Stimulated activated naive CD4-positive, alpha-beta T cell treated with Interleukin-2 at 50 U/mL for 16 hours (primary cell): ENCODE measurements at places on chromosomes 1 and 21.

DNA sequence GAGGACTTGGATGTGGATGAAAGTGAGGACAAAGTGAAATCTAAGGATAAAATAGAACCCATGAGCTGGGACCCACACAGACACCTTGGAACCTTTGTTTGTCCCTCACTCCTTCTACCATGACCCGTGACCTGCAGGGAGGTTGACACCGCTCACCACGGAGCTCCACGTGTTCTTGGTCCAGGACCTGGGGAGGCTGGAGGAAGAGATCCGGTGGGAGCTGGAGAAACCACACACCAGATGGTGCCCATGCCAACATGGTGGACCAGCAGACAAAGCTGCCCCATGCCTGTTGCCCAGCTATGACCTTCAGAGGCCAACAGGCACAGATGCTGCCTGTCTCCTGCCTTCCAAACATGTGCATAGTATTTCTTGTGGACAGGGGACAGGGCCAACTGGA lies 721.9 kb downstream of the PTPRU start:
- no peak for DNase-seq

DNA sequence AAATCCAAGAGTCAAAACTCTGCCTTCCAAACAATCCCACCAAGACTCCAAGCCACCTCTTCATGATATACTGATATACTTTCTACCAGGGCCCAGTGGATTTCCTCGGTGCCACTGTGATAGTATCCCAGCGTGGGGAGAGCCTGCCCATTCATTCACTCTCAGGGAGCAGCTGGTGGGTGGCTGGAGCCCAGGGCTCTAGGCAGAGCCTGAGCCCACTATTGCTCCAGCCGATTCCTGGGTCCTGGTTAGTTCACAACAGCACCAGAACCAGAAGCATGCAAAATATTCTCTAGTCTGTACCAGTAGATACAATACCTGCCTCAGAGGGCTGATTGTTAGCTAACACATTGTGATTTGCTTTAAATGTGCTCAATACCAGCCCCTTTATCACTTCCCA lies 831 bp downstream of the CSRP1 start:
- no peak for DNase-seq

DNA sequence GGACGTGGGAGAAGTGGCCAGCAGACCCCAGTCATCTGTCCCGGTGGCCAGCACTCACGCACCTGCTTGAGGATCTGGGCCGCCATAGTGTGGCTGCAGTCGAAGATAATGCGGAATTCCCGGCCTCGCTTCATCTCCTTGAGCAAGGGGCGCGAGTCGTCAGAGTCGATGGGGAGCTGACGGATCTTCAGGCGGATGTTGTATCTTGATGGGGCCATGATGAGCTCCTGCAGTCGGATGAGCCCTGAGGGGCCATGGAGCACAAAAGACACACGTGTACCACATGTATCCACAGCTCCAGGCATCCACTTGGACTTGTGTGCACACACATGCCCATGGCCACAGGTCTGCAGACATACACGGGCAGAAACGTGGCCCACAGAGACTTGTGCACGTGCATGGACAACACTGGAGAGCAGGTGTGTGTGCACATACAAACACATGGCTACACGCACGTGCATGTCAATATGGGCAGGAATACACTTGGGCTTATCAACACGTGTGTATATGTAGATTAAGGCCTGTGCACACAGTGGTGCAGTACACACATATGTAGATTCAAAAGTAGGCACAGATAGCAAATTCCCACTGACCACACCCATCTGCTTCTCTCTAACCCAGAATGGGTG lies 162.1 kb downstream of the GRIK3 start:
- no peak for DNase-seq

DNA sequence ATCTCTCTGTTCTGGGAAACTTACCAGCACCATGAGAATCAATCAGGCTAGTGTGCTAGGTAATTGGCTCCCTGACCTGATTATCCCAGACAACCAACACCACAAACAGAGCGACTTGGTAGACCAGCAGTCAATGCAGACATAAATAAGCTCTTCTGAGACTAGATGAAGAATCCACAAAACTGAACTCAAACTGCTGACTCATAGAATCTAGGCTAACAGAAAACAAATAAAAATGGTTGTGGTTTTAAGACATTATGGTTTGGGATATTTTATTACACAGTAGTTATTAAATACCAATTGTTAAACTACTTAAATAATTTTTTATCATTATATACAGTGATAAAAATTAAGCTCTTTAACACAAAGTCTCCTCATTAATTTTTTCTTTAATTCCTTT lies 535.7 kb downstream of the COL11A1 start:
- no peak for DNase-seq

- peak; percentile 54 for DNase-seq
These were observed 54.3 kb upstream of the HNRNPU start for GRCh38 chr1:244918421-244919319.

DNA sequence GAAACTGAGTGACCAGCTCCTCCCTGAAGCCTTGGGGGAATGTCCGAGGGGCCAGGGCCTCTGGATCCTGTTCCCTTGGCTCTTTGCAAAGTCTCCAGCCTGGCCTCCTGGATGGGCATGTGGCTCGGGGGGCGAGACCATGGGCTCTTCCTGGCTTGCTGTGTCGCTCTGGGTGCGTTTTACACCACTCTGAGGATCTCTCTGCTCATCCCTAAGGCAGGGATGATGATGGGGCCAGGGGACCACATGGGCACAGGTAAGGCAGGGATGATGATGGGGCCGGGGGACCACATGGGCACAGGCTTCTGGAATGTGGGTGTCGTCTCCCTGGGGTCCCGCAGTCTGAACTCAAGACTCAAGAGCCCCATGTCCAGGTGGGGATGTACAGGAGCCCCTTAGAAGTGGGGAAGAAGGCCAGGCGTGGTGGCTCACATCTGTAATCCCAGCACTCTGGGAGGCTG lies 17.7 kb downstream of the TP73 start:
- no peak for DNase-seq

DNA sequence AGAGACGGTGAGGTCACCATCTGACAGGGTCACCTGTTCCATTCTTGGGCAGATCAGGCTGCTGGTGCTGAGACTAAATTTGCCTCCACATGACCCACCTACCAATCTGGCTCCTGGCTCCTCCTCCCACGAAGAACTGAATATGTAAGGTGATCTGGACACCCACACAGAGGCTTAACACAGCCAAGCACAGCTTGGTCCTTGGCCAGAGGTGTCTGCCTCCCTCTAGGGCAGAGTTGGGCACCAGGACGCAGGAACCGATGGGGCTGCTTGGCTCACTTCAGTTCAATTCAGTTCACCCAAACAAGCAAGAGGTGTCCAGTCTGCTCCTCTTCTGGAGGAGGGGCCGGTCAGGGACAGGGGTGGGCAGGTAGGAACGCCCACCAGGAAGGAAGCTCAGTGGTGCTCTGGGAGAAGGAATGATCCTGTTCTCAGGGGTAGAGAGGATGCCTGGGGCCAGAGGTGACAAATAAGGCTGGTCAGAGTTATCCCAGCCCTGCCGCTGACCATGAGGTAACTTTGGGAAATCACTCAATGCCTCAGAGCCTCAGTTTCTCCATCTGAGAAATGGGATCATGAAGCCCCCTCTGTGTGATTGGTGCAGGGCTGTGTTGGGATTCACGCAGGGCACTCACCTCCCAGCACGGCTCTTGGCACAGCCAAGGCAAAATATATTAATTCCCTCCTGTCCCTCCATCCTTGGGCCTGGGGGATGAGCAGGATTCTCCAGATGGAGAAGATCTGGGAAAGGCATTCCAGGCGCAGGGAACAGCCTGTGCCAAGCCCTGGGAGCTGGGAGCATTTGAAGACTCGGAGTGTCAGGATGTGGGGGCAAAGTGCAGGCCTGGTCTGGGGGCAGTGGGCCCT lies 284.5 kb downstream of the PTPRU start:
- DNase-seq = no peak

DNA sequence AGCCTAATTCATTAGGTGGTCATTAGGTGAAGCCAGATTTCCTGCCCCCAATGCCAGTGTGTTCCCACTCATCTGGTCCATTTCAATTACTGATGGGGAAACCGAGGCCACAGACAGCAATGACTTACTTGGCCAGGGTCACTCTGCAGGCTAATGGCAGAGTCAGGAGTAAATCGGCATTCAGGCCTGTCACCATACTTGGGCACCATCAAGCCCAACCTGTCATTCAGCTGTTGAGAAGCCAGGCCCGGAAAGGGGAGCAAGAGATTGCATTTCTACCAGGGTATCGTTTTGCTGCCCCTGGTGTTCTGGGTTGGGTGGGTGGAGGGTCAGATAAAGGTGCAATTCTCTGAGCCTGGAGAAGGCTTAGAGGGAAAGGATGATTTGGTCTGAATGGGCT lies 8.0 kb upstream of the TMEM61 start:
- no peak for DNase-seq

DNA sequence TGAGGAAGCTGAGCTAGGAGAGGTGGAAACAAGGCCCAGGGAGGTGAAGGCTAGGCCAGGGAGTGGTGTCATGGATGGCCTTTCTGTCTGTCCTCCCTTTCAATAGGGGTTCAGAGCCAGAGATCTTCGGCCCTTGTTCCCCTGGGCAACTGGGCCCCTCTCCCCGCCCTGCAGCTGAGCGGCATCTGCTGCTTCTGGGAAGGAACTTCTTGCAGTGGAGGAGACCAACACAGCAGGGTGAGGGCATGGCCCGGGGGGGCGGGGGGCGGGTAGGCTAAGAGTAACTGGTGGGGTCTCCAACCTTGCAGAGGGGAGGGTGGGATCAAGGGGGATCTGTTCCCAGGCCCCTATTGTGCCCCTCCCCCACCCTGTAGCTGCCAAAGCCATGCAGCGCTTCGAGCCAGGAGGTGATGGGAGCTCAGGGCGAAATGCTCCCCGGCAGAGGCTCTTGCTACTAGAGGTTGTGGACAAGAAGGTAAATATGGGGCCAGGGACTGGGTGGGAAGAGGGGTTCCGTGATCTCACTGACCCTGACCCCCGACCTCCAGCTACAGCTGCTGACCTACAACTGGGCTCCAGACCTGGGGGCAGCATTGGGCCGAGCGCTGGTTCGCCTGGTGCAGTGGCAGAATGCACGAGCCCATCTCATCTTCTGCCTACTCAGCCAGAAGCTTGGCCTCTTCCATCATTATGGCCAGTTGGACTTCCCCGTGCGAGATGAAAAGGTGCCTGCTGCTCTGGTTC lies 11.7 kb downstream of the HYI start:
- no peak for DNase-seq

GRCh38 chr1:226631229-226632000 lies 82.9 kb downstream of the STUM start:
- no peak for DNase-seq

DNA sequence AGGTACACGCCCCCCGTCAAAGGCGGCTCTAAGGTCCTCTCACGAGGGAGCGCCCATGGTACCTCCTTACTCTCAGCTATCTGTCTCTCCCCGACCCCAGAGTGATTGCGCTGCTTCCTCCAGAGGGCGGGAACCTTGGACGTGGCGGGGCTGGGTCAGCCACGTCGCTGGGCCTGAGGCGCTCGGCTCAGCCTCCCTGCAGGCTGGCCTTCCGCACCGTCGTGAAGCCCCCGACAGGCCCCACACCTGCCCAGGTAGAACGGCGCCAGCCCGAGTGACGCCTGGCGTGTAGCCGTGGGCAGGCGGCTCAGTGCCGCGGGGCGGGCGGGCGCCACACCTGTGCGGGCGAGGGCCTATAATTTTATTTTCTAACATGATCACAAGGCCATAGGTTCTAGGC lies 122.2 kb upstream of the BEND5 start:
- DNase-seq = no peak

GRCh38 chr1:10873189-10873588 lies 76.7 kb upstream of the CASZ1 start:
- no peak for DNase-seq

DNA sequence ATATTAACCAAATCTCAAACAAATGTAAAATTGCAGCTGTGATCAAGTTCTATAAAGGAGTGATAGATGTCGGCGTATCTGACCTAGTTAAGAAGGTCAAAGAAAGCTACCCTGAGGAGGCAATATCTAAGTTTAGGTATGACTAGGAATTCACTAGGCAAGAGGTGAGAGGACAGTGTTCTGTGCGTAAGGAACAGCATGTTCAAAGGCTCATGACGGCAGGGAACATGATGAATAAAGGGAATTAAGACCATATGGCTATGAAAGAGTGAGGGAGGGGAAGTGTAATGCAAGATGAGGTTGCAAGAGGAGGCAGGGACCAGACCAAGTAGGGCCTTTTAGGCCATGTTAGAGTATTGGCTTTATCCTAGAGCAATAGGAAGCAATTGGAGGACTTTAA lies 8.6 kb downstream of the LIX1L start:
- no peak for DNase-seq

GRCh38 chr1:223189903-223190724 lies 47.1 kb upstream of the TLR5 start:
- DNase-seq = peak; percentile 69

DNA sequence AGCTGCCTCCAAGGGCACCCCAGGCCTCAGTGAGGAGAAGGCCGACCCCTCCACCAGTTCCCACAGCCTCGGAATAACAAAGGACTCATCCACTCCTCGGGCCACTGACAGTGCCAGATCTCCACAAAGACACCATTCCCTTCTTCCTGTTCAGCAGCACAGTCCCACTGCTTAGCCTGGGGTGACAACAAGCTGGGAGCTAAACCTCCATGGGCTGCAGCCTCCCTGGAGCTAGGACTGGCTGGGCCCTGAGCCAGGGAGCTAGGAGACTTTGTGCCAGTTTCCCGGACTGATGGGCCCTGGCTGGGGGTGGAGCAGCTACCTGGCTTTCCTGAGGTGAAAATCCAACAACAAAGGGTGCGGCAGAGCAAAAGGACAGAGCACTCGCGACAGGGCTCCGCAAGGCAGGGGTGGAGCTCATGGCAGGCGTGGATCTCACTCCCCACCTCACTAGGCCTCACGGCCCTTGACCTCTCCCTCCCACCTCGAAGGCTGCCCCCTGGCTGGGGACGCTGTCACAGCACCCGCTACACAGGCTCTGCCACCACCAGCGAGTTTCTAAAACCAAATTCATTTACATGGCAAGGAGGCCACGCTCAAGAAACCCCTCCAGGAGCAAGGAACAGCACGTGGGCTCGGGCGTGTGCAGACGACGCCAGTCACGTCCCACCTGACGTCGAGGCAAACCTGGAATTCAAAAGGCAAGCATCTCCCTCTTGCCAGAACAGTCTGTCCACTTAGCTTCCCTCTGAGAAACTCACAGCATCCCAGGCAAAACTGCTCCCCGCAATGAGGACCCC lies 13.8 kb downstream of the SLC35E2B start:
- no peak for DNase-seq

DNA sequence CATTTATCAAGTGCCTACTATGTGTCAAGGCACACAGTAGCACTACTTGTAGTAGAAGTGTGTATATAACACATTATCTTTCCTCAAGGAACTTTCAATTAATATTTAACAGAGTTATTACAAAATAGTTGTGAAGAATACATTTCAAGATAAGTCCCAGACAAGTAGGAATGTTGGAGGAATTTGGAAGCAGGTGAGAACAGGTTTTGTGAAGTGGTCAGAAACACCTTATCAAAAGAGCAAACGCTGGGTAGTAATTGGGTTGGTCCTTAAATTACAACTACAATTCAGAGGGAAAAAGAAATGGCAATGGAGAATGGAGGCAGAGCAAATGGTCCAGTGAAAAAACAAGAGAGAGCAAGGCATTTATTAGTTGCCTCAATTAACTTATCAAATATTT lies 218.8 kb downstream of the ADGRL2 start:
- no peak for DNase-seq
